ENCODE measurements at places on chromosomes 11 and 22. TPM values are rescaled to one million over a fixed set of nuclear protein-coding genes. Genes with fewer than 3 reads are reported as not detected.

GRCh38 chr11:129316781-129317180 is 58.9 kb upstream of the BARX2 start:
- no peak for DNase-seq

GRCh38 chr11:2484576-2485125 is 39.8 kb downstream of the KCNQ1 start:
- no peak for DNase-seq

DNA sequence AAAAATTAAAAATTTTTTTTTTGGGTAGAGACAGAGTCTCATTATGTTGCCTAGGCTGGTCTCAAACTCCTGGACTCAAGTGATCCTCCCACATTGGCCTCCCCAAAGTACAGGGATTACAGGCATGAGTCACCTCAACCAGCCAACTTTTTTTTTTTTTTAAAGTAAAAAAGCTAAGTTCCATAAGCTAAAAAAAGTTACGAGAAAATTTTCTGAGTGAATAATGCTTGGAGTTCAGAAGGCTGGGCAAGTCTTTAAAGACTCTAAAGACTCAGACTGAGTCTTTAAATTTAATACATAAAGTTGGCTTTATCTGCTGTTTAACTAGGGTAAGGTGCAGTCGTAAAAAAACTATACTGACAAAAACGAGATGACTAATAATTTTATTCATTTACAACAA is 5.6 kb downstream of the DDX6 start:
- no peak for DNase-seq

DNA sequence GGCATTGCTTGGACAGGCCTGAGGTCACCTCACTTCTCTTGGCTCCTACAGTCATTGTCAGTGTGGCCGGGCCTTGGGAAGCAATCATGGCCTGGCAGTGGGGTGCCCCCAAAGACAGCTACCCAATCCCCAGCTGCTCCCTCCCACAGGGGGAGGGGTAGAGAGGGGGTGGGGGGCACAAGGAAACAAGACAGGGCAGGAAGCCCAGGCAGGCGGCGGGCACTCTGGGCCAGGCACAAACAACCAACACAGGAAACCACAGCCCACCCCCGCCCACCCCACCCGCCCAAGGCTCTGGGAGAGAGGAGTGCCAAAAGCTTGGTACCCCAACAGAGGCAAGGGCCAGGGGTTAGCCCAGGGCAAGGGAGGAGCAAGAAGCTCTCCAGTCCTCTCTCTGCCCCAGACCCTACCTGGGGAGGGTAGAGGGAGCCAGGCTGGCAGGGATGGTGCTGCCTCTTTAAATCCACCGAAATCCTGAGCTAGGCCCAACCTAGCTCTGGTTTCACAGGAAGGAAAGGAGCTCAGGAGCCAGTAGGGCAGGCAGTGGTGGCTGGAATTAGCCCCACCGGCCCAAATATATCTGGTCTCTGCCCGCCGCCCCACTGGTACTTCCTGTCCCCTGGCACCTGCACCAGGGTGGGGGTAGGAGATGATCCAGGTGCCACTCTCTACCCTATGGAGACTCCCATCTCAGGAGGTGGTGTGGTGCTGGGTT is 12.2 kb downstream of the BCL9L start:
- no peak for DNase-seq

DNA sequence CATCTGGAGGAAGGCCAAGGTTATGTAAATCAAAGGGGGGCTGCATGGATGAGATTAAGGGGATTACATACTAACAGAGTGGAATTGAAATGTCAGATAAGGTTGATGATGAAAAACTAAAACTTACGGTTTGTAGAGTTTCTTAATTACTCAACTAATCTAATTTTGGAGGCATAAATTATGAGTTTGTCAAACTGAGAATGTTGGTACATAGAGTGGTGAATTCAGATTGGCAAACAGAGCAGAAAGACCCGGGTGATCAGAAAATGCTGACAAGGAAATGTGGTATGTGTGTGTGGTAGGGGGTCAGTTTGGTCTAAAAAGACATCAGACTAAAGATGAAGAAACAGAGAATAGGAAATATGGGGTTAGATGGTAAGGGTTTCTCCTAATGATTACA is 11.0 kb downstream of the MS4A6E start:
- no peak for DNase-seq

- no peak for DNase-seq
Measured at GRCh38 chr22:41234815-41235695, 5.7 kb downstream of the CHADL start.

DNA sequence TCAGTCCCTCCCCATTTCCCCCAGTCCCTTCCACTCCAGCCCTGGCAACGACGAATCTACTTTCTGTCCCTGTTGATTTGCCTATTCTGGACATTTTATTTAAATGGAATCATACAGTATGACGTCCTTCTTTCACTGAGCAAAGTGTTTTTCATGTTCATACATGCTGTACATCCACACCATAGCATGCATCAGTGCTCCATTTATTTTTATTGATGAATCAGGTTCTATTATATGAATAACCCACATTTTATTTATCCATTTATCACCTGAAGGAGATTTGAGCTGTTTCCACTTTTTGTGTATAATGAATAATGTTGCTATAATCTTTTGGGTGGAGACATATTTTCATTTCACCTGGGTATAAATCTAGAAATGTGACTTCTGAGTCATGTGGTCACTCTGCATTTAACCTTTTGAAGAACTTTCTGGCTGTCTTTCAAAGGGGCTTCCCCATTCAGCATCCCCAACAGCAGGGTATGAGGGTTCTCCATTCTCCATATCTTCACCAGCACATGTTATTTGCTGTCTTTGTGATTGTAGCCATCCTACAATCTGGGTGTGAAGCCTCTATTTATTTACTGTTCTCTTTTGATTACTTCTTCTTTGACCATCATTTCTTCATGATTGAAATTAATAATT is 531.7 kb downstream of the ETS1 start:
- no peak for DNase-seq

GRCh38 chr11:91792779-91793262 is 431.8 kb upstream of the FAT3 start:
- DNase-seq, result no peak

DNA sequence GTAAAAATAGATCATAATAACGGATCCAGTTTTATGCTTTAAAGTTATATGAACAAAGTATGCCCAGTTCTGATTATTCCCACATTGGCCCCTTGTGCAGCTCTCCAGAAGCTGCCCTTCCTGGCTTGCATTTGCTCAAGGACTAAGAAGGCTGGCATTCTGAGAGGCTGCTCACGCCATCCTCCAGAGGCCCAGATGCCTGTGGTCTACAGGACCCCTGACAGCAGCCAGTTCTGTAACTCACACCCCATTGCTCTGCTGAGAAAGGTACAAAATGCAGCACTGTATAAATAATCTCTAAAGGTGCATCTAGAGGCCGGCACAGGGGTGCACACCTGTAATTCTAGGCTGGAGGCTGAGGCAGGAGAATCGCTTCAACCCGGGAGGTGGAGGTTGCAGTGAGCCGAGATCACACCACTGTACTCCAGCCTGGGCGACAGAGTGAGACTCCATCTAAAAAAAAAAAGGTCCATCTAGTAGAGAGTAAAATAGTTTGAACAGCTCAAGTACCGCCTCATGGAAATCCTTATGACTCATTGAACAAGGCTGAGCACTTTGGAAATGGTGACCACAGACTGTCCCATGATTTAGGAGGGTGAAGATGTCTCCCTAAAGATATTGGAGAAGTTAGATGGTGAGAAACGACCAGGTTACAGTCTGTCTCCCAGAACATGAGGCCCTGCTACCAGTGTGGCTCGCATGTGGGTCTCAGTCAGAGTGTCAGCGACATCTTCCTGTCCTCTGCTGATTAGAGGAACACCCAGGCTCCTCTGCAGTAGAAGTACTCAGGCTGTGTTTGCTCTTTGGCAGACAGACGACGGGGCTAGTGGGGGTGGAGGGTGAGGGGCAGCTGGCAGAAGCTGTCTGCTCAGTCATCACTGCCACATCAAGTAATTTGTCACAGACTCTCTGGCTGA is 56.3 kb downstream of the KREMEN1 start:
- no peak for DNase-seq

- no peak for DNase-seq
Measured at GRCh38 chr11:68457898-68458249, 2.7 kb upstream of the PPP6R3 start.

MOB2 gene
- 23.3 TPM for total RNA-seq

PRPF19 gene
- total RNA-seq, result 33.9 TPM

DNA sequence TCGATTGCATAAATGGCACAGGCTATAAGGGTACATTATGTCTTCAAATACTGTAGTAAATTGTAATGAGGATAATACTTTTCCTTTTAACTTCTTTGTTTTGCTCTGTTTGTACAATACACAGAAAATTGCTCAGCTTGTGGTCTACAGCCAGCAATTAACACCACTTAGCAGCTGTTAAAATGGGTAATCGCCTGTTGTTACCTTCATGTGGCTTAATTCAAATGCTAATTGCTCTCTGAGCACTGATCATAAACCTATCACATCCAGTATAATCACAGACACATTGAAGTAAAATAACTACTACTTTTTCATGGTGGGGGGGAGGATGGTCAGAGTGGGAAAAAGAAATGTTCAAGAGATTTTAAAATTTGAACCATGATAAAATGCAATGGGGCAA is 1164.1 kb upstream of the CNTN5 start:
- DNase-seq, result no peak

MUC5AC gene
- not detected for total RNA-seq

- DNase-seq, result peak; percentile 50
Measured at GRCh38 chr22:38737302-38738060, 18.3 kb downstream of the SUN2 start.

DNA sequence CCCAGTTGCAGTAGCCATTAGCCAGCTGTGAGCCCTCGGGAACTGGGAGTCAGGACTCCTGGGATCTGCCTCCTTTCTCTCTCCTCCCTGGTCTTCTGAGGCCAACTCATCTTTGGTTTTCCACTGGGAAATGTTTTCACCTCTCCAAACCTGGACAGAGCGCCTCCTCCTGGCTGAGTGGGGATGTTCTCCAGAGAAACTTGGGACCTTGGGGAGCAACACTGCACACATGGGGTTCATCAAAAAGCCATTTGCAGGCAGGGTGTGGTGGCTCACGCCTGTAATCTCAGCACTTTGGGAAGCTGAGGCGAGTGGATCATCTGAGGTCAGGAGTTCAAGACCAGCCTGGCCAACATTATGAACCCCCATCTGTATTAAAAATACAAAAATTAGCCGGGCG is 145.4 kb downstream of the NECTIN1 start:
- DNase-seq, result no peak

FOXRED1 gene
- 16.3 TPM for total RNA-seq

FAM180B gene
- not detected for total RNA-seq

HORMAD2 gene
- total RNA-seq, result not detected

BMAL1 gene
- 13.8 TPM for total RNA-seq

YPEL4 gene
- total RNA-seq, result 0.32 TPM

- DNase-seq, result no peak
Measured at GRCh38 chr11:123103326-123103980, 41.5 kb upstream of the HSPA8 start.

KCNK4 gene
- total RNA-seq, result not detected

DNA sequence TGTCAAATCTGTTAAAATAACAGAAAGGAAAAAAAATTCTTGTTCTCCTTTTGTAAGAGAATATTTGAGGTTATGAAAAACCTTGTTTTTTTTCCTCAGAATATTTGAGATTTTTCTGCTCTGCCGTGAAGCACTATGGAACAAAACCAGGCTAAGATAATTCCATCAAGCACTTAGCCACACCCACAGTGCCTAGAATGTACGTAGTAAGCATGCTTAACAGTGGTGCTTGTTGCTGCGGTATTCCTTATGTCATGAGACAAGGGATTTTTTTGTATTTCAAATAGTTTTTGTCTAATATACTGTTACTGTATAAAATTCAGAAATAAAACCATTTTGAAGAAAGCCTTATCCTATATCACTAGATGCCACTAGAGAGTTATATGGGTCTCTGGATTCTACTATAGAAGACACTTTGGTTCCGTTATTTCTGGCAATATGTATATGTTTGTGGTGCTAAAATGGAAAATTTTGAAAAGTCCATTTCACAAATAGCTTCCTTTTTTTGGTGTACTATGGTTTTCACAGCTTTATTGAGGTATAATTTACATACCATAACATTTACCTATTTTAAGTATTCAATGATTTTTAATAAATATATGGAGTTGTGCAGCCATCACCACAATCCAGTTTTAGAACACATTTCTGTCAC is 23.7 kb downstream of the PDHX start:
- no peak for DNase-seq

GRCh38 chr22:22681221-22681739 is 36.9 kb downstream of the GGTLC2 start:
- no peak for DNase-seq

ANKK1 gene
- 0.14 TPM for total RNA-seq

- no peak for DNase-seq
Measured at GRCh38 chr11:15918674-15919073, 437.7 kb downstream of the SOX6 start.

SPDYC gene
- total RNA-seq, result not detected

- no peak for DNase-seq
Measured at GRCh38 chr11:62752994-62753735, 795 bp downstream of the ZBTB3 start.

GRCh38 chr11:35848616-35849015 is 95.2 kb upstream of the LDLRAD3 start:
- no peak for DNase-seq

DNA sequence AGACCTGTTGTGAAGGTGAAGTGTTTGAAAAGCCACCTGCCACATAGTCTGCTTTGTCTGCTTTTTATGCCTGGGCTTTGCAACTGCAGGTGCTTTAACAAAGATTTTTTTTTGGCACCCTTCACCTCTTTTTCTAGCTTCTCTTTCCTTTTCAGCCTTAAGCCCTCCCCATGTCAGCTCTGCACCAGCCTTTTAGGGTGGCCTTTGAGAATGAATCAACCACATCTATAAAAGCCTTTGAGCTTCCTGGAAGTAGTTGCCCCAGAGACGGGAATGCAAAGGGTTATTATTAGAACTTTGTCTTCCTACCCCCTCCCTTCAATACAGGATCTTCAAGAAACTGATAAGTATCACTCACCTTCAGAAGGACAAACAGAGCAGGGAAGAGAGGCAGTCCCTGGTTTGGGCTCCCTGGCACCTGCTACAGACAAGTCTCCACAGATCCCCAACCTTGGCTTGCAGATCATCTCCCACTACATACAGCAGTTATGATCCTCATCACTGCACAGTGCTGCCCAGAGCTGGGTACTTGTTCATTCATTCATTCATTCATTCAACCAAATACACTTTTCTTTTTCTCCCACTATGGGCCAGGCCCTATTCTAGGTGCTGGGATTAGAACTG is 8.0 kb downstream of the PVALB start:
- no peak for DNase-seq

IL17REL gene
- not detected for total RNA-seq

RIMBP3C gene
- total RNA-seq, result 0.16 TPM

- no peak for DNase-seq
Measured at GRCh38 chr11:113238721-113239120, 75.7 kb upstream of the TTC12 start.

DNA sequence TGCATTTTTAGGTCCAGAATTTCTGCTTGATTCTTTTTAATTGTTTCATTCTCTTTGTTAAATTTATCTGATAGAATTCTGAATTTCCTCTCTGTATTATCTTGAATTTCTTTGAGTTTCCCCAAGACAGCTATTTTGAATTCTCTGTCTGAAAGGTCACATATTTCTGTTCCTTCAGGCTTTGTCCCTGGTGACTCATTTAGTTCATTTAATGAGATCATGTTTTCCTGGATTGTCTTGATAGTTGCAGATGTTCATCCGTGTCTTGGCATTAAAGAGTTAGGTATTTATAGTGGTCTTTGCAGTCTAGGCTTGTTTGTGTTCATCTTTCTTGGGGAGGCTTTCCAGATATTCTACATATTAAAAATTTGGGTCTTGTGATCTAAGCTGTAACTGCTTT is 694.8 kb upstream of the CCDC179 start:
- DNase-seq, result no peak

GRCh38 chr11:119639642-119640205 is 89.3 kb downstream of the NECTIN1 start:
- no peak for DNase-seq

USP35 gene
- total RNA-seq, result 5.8 TPM

Data from pancreas (tissue), 10 donors.